Transverse colon (tissue), 4 donors: ENCODE measurements at places on chromosomes 16 and 17. TPM values are rescaled to one million over a fixed set of nuclear protein-coding genes. Genes with fewer than 3 reads are reported as not detected.

The LAT gene
- total RNA-seq = 9.5 TPM

The PRAC1 gene
- not detected for total RNA-seq

The DYNLRB2 gene
- total RNA-seq = not detected

The GAST gene
- total RNA-seq = not detected

The SOX9 gene
- total RNA-seq = 46.5 TPM

The KRT12 gene
- 3.8 TPM for total RNA-seq

The KRT40 gene
- total RNA-seq = not detected

The UMOD gene
- not detected for total RNA-seq

The HOXB8 gene
- total RNA-seq = 4.8 TPM

- H3K4me1 ChIP-seq = no peaks in the 10 kb centered on the region
- H3K27me3 ChIP-seq = no peaks in the 10 kb centered on the region
- no peak for DNase-seq
- no peaks in the 10 kb centered on the region for H3K36me3 ChIP-seq
These were observed 160.6 kb downstream of the CPPED1 start for GRCh38 chr16:12643034-12643455.

- H3K4me3 ChIP-seq = no peak overlapping the region
- no peaks in the 10 kb centered on the region for H3K36me3 ChIP-seq
- DNase-seq = no peak
- H3K27ac ChIP-seq = no peak overlapping the region
These were observed 60.4 kb downstream of the HS3ST2 start for GRCh38 chr16:22874394-22874793.

- no peaks in the 10 kb centered on the region for H3K36me3 ChIP-seq
- H3K27ac ChIP-seq = no peak overlapping the region
- H3K4me1 ChIP-seq = no peaks in the 10 kb centered on the region
- no peak overlapping the region for H3K4me3 ChIP-seq
These were observed 34.8 kb upstream of the ERN1 start for GRCh38 chr17:64164596-64165285.

- no peaks in the 10 kb centered on the region for H3K4me1 ChIP-seq
- no peaks in the 10 kb centered on the region for H3K27me3 ChIP-seq
- H3K4me3 ChIP-seq = no peak overlapping the region
- no peak for DNase-seq
- no peak overlapping the region for H3K27ac ChIP-seq
These were observed 16.6 kb downstream of the DGKE start for GRCh38 chr17:56850591-56850990.

GRCh38 chr16:73058221-73058615, 10.3 kb upstream of the ZFHX3 start:
- H3K36me3 ChIP-seq = no peaks in the 10 kb centered on the region
- H3K27me3 ChIP-seq = peaks cover 19% of the 10 kb centered on the region
- peak; percentile 58 for DNase-seq

DNA sequence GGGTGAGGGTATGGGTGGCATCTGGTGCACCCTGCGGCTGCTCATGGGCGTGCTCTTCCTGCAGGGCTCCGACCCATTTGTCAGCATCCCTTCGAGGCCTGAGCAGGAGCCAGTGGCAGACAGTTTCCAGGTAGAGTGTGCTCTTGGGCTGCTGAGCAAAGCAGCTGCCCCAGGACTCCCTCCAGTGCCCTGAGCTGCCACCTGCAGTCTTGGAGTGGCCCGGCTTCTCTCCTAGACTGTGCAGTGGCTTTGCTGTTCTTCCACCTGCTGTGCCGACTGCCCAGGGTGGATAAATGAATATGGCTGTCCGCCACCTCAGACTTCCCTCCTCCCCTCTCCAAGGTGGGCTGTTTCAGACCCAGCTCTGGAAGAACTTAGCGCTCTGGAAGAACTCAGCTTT, 10.8 kb upstream of the JPT2 start:
- H3K4me3 ChIP-seq = no peak overlapping the region
- no peaks in the 10 kb centered on the region for H3K36me3 ChIP-seq
- no peak for DNase-seq
- no peaks in the 10 kb centered on the region for H3K4me1 ChIP-seq
- H3K27ac ChIP-seq = no peak overlapping the region
- H3K27me3 ChIP-seq = no peaks in the 10 kb centered on the region

GRCh38 chr16:84243732-84244131, 3.9 kb upstream of the KCNG4 start:
- H3K36me3 ChIP-seq = no peaks in the 10 kb centered on the region
- H3K27ac ChIP-seq = no peak overlapping the region
- no peak for DNase-seq

DNA sequence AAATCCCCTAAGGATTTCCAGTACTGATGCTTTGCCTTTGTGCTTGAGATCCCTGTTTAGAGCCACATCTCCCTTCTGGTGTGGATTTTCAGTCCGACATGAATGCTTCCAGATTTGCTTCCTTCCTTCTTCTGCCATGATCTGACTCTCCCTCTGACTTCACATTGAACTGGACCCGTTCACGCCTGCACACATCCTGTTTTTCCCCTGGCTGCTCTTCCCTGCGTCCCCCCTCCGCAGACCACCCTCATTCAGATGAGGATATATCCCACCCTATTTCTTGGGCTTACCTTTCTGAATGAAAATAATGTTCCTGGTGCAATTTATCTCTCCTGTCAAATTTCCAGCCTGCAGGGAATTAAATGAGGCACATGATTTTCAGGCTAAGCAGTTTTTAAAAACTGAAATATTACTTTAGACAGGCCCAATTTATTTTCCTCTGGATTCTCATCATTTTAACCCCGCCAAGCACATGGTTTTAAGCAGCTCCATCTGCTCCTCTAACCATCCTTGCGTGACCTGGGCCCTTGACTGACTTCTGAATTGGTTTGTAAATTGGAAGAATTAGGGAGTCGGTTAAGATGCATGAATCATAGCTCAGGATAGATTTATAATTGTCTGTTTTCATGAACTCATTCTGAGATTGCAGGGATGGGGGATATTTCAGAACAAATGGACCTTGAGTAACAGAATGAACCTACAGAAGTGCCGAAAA, 59.2 kb downstream of the BMERB1 start:
- H3K4me1 ChIP-seq = peaks cover 21% of the 10 kb centered on the region
- no peak for DNase-seq
- H3K36me3 ChIP-seq = no peaks in the 10 kb centered on the region
- peak overlapping the region; percentile 2 for H3K27ac ChIP-seq
- no peaks in the 10 kb centered on the region for H3K27me3 ChIP-seq
- H3K4me3 ChIP-seq = no peak overlapping the region

- DNase-seq = no peak
- no peak overlapping the region for H3K27ac ChIP-seq
- no peaks in the 10 kb centered on the region for H3K4me1 ChIP-seq
These were observed 76.3 kb downstream of the TTC19 start for GRCh38 chr17:16075949-16076348.

DNA sequence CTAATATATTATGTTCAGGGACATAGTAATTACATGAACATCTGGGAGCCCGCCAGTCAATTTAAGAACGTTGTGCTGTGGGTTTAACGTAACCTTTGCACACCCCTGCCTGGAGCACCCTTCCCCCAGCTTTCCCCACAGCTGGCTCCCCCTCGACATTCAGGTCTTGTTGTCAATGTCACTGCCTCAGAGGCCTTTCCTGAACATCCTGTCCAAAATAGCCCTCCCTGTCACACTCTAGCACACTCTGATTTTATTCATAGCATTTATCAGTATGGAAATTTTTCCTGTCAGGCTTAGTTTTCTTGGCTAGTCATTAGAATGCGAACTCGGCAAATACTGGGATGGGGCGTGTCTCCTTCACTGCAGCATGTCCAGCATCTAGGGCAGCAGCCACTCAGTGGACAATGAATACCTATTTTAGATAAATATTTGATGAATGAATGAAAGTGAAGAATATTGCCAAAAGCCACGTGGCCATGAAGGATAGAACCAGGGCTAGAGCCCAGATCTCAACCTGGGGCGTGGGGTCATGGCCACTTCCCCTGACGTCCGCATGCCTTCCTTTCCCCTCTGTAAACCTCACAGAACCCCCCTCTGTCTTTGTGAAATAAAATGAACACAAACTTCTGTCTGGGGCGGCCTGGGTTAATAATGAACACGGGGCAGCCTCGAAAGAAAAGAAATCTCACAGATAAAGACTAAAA, 10.5 kb downstream of the PIK3R6 start:
- H3K27me3 ChIP-seq = peaks cover 3% of the 10 kb centered on the region
- no peak overlapping the region for H3K27ac ChIP-seq
- H3K4me3 ChIP-seq = no peak overlapping the region

DNA sequence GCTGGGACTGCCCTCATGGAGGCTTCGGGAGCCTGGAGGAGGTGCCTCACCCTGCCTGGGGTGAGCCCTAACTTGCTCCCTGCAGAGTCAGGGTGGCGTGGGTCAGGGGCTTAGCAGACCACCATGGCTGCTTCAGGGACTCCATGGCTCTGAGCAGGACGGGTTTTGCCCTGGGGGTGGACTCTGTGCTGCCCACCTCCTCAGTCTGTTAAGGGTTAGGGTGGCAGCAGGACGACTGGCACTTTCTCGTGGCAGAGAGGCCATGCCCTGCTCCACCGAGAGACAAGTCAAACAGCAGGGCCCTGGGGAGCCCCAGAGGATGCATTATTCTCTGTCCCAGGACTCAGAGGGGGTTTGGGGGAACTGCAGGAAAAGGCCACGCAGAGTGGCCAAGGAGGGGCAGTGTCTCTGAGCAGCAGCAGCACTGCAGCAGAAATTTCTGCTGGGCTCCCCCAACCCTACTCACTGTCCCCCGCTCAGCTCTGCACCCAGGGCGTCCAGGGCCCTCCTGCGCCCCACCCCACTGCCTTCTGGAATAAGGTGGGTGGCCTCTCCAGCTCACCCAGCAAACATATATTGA, 1.8 kb upstream of the PRSS22 start:
- no peak for DNase-seq
- H3K27ac ChIP-seq = no peak overlapping the region
- no peaks in the 10 kb centered on the region for H3K36me3 ChIP-seq
- no peak overlapping the region for H3K4me3 ChIP-seq

DNA sequence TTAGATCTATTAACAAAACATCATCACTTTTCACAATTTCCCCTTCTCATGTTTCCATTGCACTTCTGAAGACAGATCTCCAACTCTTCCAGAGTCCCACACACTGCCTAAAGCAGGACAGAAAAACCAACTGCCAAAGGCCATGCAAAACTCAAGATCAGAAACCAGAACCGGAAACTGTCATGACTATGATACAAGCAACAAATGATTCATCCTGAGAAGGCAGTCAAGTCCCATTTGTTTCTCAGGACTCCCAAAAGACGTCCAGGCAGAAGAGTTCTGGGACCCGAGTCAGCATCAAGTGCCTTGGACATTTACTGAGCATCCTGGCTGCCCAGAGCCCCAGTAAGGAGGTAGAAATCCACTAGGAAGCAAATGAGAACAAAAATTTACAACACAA, 38.8 kb downstream of the ERN1 start:
- H3K27me3 ChIP-seq = no peaks in the 10 kb centered on the region
- no peaks in the 10 kb centered on the region for H3K36me3 ChIP-seq
- DNase-seq = no peak
- H3K4me1 ChIP-seq = peaks cover 3% of the 10 kb centered on the region
- no peak overlapping the region for H3K27ac ChIP-seq
- H3K4me3 ChIP-seq = no peak overlapping the region

DNA sequence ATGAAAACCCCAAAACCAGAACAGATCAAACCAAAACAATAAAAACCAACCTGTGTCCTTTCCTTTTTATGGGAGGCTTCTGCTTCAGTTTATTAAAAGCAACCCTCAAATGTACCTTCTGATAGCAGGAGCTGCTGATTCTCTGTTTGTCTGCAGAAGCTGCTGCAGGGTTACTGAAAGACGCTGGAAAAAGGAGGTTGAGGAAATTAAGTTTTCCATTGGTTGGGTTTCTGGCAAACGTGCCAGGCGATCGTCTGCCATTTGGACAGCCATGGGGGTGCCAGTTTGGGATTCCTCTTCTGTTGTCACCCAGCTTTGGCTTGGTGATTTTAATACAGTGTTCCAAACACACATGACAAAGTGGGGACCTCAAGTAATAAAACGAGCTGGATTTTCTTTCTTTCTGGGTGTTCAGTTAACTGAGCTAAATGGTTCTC, 185.4 kb upstream of the ZFHX3 start:
- H3K36me3 ChIP-seq = no peaks in the 10 kb centered on the region
- no peaks in the 10 kb centered on the region for H3K27me3 ChIP-seq
- H3K4me3 ChIP-seq = no peak overlapping the region
- no peak overlapping the region for H3K27ac ChIP-seq

GRCh38 chr16:29198731-29199521, 207.6 kb downstream of the NPIPB11 start:
- peak; percentile 7 for DNase-seq
- no peaks in the 10 kb centered on the region for H3K36me3 ChIP-seq
- no peak overlapping the region for H3K4me3 ChIP-seq
- H3K4me1 ChIP-seq = peaks cover 5% of the 10 kb centered on the region
- H3K27ac ChIP-seq = peak overlapping the region; percentile 86
